ENCODE measurements at places on chromosomes 3 and 15.

- DNase-seq = no peak
Observed at GRCh38 chr15:89089316-89090230, 1.3 kb downstream of the ABHD2 start.

GRCh38 chr3:53671192-53671960 lies 174.8 kb downstream of the CHDH start:
- DNase-seq = no peak

DNA sequence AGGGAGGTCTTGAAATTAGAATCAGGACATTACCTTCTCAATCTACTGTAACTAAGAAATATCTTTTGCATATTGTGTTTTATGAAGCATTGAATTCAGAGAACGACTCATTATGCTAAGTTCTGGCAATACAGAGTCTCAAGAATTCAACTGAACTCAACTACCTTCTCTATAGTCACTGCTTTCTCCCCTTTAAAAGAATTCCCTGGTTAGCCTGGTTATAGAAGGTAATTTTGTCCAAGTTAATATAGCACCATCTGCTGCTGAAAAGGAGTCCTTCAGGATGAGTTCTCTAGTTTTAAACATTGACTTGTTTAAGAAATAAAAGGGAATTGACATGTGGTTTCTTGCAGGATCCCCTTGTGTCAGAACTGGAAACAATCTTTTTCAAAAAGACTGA lies 60.2 kb downstream of the IL16 start:
- no peak for DNase-seq

DNA sequence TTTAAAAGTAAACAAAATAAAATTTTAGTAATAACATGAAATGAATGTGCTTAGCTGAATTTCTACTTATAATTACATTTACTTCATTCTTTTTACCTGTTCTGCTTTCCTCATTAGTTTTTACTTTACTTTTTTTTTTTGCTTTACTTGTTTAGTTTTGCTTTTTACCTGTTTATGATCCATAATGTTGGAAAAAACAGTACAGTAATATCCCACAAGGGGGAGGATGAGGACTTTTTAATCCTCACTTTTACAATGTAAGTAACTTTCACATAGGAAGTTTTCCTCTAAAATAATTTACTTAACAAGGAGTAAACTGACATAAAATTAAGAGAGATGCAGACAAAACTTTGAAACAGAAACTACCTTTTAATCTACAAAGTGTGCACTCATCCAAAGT lies 268.7 kb downstream of the TBC1D5 start:
- DNase-seq = no peak

- no peak for DNase-seq
Observed at GRCh38 chr3:177491296-177492032, 294.2 kb upstream of the TBL1XR1 start.

GRCh38 chr15:78308422-78309032 lies 9.1 kb upstream of the SKIC8 start:
- DNase-seq = peak; percentile 74
